ENCODE measurements at places on chromosomes 12 and 14. TPM values are rescaled to one million over a fixed set of nuclear protein-coding genes. Genes with fewer than 3 reads are reported as not detected.
A peak's percentile ranks its signal among the peaks of the same experiment; 100 is the strongest.

The ZBTB39 gene
- 11.2 TPM for total RNA-seq

The FAM186B gene
- 0.62 TPM for total RNA-seq

GRCh38 chr12:16220120-16220519, 57.4 kb downstream of the SLC15A5 start:
- no peak for DNase-seq
- no peaks in the 10 kb centered on the region for H3K27me3 ChIP-seq
- no peaks in the 10 kb centered on the region for H3K4me1 ChIP-seq
- no peak overlapping the region for H3K27ac ChIP-seq

GRCh38 chr14:96754845-96755184, 42.4 kb upstream of the VRK1 start:
- H3K4me1 ChIP-seq = no peaks in the 10 kb centered on the region
- peaks cover 3% of the 10 kb centered on the region for H3K27me3 ChIP-seq
- no peak for DNase-seq
- no peak overlapping the region for H3K27ac ChIP-seq
- no peak overlapping the region for H3K4me3 ChIP-seq

The BDKRB1 gene
- not detected for total RNA-seq

DNA sequence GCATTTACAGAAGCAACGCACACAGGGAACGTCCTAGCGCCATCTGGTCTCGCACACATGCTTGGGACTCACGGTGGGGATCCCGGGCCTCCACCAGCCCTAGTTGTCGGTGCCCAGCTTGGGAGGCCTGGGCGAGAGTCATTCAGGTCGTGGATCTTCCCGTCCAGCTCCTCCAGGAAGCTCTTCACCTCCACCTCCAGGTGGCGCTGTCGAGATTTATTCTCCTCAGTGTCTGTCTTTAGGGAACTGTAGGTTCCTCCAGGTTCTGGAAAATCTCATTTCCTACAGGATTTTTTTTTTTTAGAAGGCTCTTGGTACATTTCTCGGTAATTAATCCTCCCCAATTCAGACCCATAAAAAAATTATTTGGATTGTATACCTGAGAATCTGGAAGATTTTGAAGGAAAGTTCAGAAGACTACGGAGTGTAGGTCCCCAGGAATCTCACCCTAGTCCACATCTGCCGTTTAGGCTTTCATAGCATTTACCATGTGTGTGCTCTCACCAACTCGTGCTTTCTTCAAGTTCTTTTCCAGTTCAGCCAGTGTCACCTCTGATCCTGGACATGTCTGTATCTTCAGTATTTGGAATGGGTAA, 910.0 kb downstream of the TMEM121 start:
- no peak overlapping the region for H3K27ac ChIP-seq
- H3K36me3 ChIP-seq = no peaks in the 10 kb centered on the region
- H3K4me3 ChIP-seq = no peak overlapping the region
- no peaks in the 10 kb centered on the region for H3K4me1 ChIP-seq

GRCh38 chr12:64053117-64053516, 169.0 kb downstream of the KICS2 start:
- no peak overlapping the region for H3K4me3 ChIP-seq
- H3K27ac ChIP-seq = no peak overlapping the region
- no peak for DNase-seq
- H3K36me3 ChIP-seq = no peaks in the 10 kb centered on the region

The TRHDE gene
- total RNA-seq = not detected

DNA sequence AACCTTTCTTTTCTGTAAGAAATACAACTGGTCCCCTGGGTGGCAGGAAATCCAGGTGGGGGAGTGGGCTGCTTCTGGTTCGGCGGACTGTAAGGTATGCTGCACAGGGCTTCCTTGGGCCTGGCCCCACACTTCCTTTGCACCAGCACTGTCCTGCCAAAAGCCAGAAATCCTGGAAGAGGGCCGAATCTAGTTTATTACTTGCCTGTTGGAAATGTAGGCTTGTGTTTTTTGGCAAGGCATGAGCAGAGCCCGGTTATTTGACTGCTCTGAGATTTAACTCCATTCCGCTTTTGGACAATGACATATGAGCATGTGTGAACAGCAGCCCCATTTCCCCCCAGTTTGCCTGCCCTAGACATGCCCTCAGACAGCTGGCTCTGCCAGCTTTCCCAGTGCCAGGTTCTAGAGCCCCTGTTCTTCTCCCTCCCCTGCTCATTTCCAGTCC, 86.6 kb downstream of the BORCS5 start:
- no peaks in the 10 kb centered on the region for H3K27me3 ChIP-seq
- peak overlapping the region; percentile 95 for H3K27ac ChIP-seq
- H3K36me3 ChIP-seq = peaks cover 13% of the 10 kb centered on the region
- H3K4me3 ChIP-seq = no peak overlapping the region
- no peak for DNase-seq

The CD163L1 gene
- total RNA-seq = not detected

DNA sequence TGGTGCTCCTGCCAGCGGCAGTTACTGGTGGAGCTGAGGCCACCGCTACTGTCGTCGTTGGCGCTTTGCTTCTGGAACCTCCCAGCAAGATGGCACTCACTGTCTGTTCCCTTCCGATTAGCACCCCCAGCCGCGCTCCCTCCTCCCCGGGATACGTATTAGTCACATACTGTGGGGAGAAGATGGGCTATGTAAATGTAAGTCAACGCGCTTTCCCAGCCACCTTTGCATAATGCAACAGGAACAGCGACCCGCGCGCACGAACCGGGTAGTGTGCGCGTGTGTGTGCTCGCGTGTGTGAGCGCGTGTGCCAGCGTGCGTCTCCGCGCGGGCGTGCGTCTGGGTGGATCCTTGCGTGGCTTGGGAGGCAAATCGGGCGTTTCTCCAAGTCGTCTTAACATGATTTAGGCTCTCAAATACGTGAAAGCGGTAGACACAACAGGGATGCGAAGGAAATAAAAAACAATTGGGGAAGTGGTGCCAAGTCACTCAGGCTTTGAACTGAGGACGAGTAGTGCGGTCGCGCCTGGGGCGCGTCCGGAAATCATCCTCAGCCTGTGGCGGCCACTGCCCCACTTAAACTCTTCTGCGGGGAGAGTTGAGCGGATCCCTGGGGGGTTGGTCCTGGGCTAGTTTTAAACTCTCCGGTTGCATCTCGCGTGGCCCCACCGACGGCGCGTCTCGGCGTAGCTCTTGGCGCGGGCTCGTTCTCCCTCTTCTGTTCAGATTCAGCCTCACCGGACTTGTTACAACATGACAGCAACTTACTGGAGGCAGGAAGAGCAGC, 1.8 kb downstream of the FLRT2 start:
- H3K4me1 ChIP-seq = peaks cover 10% of the 10 kb centered on the region
- no peaks in the 10 kb centered on the region for H3K36me3 ChIP-seq
- H3K27ac ChIP-seq = peak overlapping the region; percentile 51
- H3K27me3 ChIP-seq = peaks cover 68% of the 10 kb centered on the region

GRCh38 chr14:101259748-101260147, 301.5 kb upstream of the DIO3 start:
- no peaks in the 10 kb centered on the region for H3K36me3 ChIP-seq
- no peak overlapping the region for H3K27ac ChIP-seq
- no peak overlapping the region for H3K4me3 ChIP-seq
- no peak for DNase-seq
- no peaks in the 10 kb centered on the region for H3K4me1 ChIP-seq
- peaks cover 7% of the 10 kb centered on the region for H3K27me3 ChIP-seq

- H3K36me3 ChIP-seq = no peaks in the 10 kb centered on the region
- no peak overlapping the region for H3K4me3 ChIP-seq
- DNase-seq = no peak
These were observed 155.1 kb upstream of the HMGA2 start for GRCh38 chr12:65668981-65669695.

DNA sequence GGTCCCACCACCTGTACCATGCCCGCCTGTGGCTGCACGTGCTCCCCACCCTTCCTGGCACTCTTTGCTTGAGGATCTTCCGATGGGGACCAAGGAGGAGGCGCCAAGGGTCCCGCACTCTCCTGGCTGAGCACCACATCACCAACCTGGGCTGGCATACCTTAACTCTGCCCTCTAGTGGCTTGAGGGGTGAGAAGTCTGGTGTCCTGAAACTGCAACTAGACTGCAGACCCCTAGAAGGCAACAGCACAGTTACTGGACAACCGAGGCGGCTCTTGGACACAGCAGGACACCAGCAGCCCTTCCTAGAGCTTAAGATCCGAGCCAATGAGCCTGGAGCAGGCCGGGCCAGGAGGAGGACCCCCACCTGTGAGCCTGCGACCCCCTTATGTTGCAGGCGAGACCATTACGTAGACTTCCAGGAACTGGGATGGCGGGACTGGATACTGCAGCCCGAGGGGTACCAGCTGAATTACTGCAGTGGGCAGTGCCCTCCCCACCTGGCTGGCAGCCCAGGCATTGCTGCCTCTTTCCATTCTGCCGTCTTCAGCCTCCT, 1.1 kb downstream of the INHBE start:
- no peaks in the 10 kb centered on the region for H3K36me3 ChIP-seq
- H3K27me3 ChIP-seq = peaks cover 12% of the 10 kb centered on the region
- peaks cover 39% of the 10 kb centered on the region for H3K4me1 ChIP-seq
- H3K4me3 ChIP-seq = peak overlapping the region; percentile 73
- H3K27ac ChIP-seq = peak overlapping the region; percentile 34
- no peak for DNase-seq

- peak overlapping the region; percentile 54 for H3K4me3 ChIP-seq
- no peaks in the 10 kb centered on the region for H3K27me3 ChIP-seq
- DNase-seq = peak; percentile 11
- H3K36me3 ChIP-seq = peaks cover 18% of the 10 kb centered on the region
- peak overlapping the region; percentile 69 for H3K27ac ChIP-seq
- H3K4me1 ChIP-seq = peaks cover 78% of the 10 kb centered on the region
These were observed 15.4 kb downstream of the SYNE2 start for GRCh38 chr14:63867933-63868921.

DNA sequence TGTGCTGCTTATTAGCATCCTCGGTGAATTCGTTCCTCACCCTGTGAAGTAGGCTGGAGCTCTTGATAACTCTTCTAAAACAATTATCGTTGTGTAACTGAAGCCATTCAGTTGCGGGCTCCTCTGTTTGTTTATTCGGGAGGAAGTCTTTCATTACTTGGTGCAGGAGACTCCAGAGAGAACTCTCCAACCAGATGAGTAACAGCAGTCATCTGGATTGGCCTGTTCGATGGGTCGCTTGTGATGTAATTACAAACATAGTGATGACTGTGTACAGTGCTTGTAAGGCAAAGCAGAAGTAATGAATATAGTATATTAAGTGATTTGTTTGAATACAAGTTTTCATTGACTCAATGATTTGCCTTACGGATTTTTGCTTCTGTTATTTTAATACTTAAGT, 10.9 kb downstream of the ATP6V0A2 start:
- peaks cover 29% of the 10 kb centered on the region for H3K36me3 ChIP-seq
- H3K4me3 ChIP-seq = no peak overlapping the region
- H3K4me1 ChIP-seq = peaks cover 10% of the 10 kb centered on the region
- no peak for DNase-seq
- no peak overlapping the region for H3K27ac ChIP-seq

- H3K4me1 ChIP-seq = no peaks in the 10 kb centered on the region
- no peaks in the 10 kb centered on the region for H3K36me3 ChIP-seq
- no peak for DNase-seq
- peaks cover 37% of the 10 kb centered on the region for H3K27me3 ChIP-seq
- no peak overlapping the region for H3K4me3 ChIP-seq
These were observed 20.0 kb downstream of the BEGAIN start for GRCh38 chr14:100567009-100567876.

DNA sequence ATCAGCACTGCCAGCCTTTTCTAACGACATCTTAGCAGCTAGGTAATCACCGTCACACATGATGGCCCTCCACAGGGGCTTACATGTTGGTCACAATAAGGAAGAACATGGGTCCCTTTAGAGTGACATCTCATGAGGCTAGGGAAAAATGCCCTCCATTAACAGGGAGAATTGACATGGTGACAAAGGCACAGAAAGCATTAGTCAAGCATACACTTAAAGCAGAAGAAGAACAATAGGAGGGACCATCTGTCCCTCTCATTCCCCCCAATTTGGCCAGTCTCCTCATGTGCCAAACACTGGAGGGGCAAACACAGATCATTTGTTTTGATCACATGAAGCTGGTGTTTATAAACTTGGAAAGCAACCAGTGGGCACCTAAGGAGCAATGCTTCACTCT, 78.0 kb downstream of the GRIP1 start:
- no peaks in the 10 kb centered on the region for H3K4me1 ChIP-seq
- no peak overlapping the region for H3K27ac ChIP-seq
- DNase-seq = no peak
- no peak overlapping the region for H3K4me3 ChIP-seq
- H3K36me3 ChIP-seq = no peaks in the 10 kb centered on the region

The RNASE7 gene
- not detected for total RNA-seq

The ARHGDIB gene
- 511 TPM for total RNA-seq

GRCh38 chr12:32515137-32515873, 115.9 kb downstream of the FGD4 start:
- no peak overlapping the region for H3K27ac ChIP-seq
- no peaks in the 10 kb centered on the region for H3K4me1 ChIP-seq
- H3K4me3 ChIP-seq = no peak overlapping the region

The TAMALIN gene
- 12.8 TPM for total RNA-seq

DNA sequence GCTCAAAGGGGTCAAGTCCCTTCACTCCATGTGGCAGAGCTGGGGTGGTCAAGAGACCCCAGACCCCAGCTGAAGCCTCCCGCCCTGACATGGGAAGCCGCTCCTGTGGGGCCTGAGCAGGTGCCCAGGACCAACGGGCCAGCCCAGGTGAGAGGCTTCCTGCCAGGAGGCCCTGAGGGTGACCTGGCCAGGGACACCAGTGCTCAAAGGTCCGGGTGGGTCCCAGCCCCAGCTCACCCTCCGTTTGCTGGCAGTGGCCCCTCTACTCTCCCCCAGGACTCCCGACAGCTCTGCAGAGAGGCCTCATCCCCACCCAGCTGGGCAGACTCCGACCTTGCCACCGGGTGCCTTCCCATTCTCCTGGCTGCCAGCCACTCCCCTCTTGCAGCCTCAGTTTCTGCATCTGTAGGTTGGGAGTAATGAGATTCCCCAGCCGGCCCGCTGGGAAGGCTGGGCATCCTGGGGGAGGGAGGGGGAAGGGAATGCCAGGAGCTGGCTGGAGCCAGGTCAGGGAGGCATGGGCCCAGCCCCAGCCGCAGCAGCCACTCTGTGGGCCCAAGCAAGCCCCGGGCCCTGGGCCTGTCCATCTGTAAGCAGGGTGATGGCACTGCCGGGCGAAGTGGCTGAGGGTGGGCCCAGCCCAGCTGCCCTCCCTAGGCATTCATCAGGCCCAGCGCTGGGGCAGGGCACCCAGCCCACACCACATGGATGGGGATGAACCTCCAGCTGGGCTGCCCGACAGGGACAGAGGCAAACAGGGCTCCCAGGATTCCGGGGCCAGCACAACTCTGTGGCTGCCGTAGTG, 10.3 kb upstream of the INF2 start:
- peaks cover 16% of the 10 kb centered on the region for H3K4me1 ChIP-seq
- no peaks in the 10 kb centered on the region for H3K36me3 ChIP-seq
- DNase-seq = no peak
- H3K4me3 ChIP-seq = no peak overlapping the region
- H3K27me3 ChIP-seq = peaks cover 5% of the 10 kb centered on the region
- peak overlapping the region; percentile 18 for H3K27ac ChIP-seq

- H3K36me3 ChIP-seq = no peaks in the 10 kb centered on the region
- H3K4me1 ChIP-seq = no peaks in the 10 kb centered on the region
- no peak overlapping the region for H3K4me3 ChIP-seq
- no peak for DNase-seq
- no peak overlapping the region for H3K27ac ChIP-seq
- no peaks in the 10 kb centered on the region for H3K27me3 ChIP-seq
These were observed 943.0 kb downstream of the GALC start for GRCh38 chr14:87049950-87050349.
